CD4-positive, CD25-positive, alpha-beta regulatory T cell (primary cell): ENCODE measurements at places on chromosomes 13 and 19.
A peak's percentile ranks its signal among the peaks of the same experiment; 100 is the strongest.

- no peaks in the 10 kb centered on the region for H3K27me3 ChIP-seq
- H3K36me3 ChIP-seq, result peaks cover 21% of the 10 kb centered on the region
- H3K4me1 ChIP-seq, result no peaks in the 10 kb centered on the region
Observed at GRCh38 chr19:11448923-11449554, 13.6 kb downstream of the PRKCSH start.

DNA sequence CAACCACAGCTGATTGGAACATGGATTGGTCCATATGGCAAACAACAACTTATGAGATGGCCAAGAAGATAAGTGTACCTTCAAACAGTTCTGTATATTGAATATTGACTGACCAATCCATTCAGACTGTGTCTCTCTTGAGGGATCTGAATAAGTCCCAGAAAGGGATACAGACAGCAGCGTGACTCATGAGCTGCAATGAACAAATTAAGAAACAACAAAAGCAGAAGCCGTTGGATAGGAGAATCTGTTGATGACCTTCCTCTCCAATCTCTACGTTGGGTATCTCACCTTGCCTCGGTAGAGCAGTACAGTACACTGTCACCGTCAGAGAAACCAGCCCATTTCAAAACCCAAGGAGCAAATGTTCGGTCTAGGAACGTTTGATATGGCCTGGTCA, 21.3 kb downstream of the MBD3L2B start:
- H3K27me3 ChIP-seq, result no peaks in the 10 kb centered on the region
- H3K4me3 ChIP-seq, result no peak overlapping the region
- DNase-seq, result no peak
- no peak overlapping the region for H3K27ac ChIP-seq
- H3K4me1 ChIP-seq, result no peaks in the 10 kb centered on the region

GRCh38 chr13:39450176-39450575, 152.8 kb downstream of the LHFPL6 start:
- no peak overlapping the region for H3K27ac ChIP-seq
- no peak overlapping the region for H3K4me3 ChIP-seq
- H3K27me3 ChIP-seq, result peaks cover 2% of the 10 kb centered on the region

- no peaks in the 10 kb centered on the region for H3K27me3 ChIP-seq
- no peak overlapping the region for H3K27ac ChIP-seq
- peaks cover 32% of the 10 kb centered on the region for H3K4me1 ChIP-seq
Observed at GRCh38 chr13:79450110-79450509, 30.8 kb upstream of the NDFIP2 start.

- DNase-seq, result peak; percentile 26
- no peak overlapping the region for H3K4me3 ChIP-seq
- no peaks in the 10 kb centered on the region for H3K36me3 ChIP-seq
- H3K27ac ChIP-seq, result no peak overlapping the region
- H3K4me1 ChIP-seq, result peaks cover 17% of the 10 kb centered on the region
Observed at GRCh38 chr19:54430306-54431254, 15.3 kb downstream of the TTYH1 start.

DNA sequence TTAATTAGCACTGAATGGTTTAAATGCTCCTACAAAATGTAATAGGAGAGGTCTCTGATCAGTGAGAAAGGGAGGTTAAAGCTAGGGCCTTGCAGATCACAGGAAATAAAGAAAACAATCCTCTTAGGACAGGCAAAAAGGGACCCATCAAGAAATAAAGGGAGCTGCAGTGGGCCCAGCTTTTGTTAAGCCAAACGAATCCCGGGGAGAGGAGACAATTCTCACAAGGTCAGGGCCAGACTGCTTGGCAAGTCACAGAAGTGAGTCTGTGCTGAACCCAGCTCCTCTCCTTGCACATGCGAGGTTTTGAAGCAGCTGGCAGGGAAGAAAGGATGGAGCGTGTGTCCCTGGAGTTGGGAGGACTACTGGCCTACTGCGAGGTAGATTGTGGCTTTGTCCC, 285.8 kb downstream of the COG6 start:
- H3K27ac ChIP-seq, result no peak overlapping the region
- no peak overlapping the region for H3K4me3 ChIP-seq
- H3K4me1 ChIP-seq, result peaks cover 6% of the 10 kb centered on the region
- H3K27me3 ChIP-seq, result no peaks in the 10 kb centered on the region
- no peaks in the 10 kb centered on the region for H3K36me3 ChIP-seq
- no peak for DNase-seq

DNA sequence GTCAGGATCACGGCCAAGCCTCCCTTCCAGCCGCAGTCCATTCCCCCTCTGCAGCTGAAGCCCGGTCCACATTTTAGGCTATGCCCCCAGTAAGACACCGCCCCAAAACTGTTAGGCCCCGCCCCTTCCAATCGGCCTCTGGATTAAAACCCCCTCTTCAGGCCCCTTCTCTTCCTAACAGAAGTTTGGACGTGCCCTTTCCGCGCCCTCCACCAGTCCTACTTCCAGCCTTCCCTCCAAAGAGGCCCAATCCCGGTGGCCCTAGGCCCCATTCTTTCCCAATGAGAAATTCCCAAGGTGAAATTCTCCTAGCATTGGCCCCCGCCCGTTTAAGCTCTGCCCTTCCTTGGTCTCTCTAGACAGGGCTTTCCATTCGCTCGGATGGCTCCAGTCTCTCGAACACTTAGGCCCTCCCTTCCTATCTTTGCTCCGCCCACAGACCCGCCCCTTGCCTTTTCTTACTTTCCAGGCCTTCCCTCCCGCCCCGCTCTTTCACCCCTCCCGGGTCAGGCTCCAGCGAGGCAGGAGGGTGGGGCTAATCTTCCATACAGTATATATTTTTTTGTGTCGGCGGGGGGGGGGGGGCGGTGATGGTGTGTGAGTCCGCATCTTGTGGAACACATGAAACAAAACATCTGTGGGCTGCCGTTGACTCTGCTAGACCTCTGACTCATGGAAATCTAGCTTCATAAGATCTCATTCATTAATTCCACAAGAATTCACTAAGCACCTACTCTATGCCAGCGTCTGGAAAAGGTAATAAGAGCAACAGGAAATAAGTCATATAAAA, 13.6 kb downstream of the LTBP4 start:
- H3K27me3 ChIP-seq, result no peaks in the 10 kb centered on the region
- peak; percentile 59 for DNase-seq
- H3K4me3 ChIP-seq, result peak overlapping the region; percentile 70
- H3K36me3 ChIP-seq, result peaks cover 7% of the 10 kb centered on the region
- H3K27ac ChIP-seq, result peak overlapping the region; percentile 74

GRCh38 chr19:33294058-33294798, 8.1 kb downstream of the CEBPA start:
- H3K27ac ChIP-seq, result no peak overlapping the region
- no peaks in the 10 kb centered on the region for H3K36me3 ChIP-seq
- H3K27me3 ChIP-seq, result no peaks in the 10 kb centered on the region

- H3K4me1 ChIP-seq, result no peaks in the 10 kb centered on the region
- no peak for DNase-seq
- no peaks in the 10 kb centered on the region for H3K27me3 ChIP-seq
- no peak overlapping the region for H3K4me3 ChIP-seq
Observed at GRCh38 chr19:46384396-46384795, 29.0 kb downstream of the CCDC8 start.

GRCh38 chr19:3697671-3698385, 2.4 kb downstream of the PIP5K1C start:
- H3K36me3 ChIP-seq, result no peaks in the 10 kb centered on the region
- H3K27me3 ChIP-seq, result no peaks in the 10 kb centered on the region
- DNase-seq, result no peak
- H3K27ac ChIP-seq, result no peak overlapping the region

DNA sequence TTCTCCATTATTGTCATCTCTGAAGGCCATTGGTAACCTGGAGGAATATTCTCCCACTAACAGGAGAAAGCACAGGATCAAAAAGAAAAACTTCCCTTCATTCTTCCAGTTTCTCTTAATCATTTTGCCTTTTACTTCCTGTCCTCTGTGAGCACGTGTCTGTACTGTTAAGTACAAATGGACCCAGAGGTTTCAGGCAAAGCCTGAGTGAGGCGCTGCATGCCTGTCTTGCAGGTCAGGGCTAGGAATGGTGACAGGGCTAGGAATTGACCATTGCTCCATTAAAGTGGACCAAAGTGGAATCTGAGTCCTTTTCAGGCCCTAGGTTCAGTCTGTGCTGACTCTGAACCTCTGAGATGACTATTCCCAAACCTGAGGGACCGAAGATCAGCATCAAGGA, 326.7 kb downstream of the SHISA2 start:
- no peak overlapping the region for H3K4me3 ChIP-seq
- DNase-seq, result no peak
- no peaks in the 10 kb centered on the region for H3K27me3 ChIP-seq

DNA sequence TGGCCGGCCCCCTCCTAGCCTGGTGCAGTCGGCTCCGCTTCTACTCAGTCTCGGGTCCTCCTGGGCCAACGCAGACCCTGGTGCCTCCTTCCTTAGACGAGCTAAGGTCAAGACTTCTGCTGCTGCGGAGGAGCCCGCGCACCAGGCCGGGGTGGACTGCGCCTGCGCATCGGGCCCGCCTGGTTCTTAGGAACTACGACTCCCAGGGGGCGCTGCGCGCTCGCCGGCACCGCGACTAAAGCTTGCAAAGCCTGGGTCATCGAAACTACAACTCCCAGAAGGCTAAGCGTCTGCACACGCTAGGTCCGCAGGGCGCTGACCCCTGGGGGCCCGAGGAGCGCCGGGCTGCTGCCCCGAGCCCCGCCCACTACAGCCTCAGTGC, at the start of gene ZNF835:
ZNF835 (minus strand) TSS at position 145 of the 382 bp plus-strand sequence. CDS start 6,559 bp downstream, outside the sequence.
- DNase-seq, result peak; percentile 59
- H3K36me3 ChIP-seq, result no peaks in the 10 kb centered on the region
- H3K4me1 ChIP-seq, result peaks cover 7% of the 10 kb centered on the region
- peak within 1 kb of the TSS; percentile 59 for H3K4me3 ChIP-seq
- H3K27me3 ChIP-seq, result no peaks in the 10 kb centered on the region
- H3K27ac ChIP-seq, result no peak within 1 kb of the TSS

GRCh38 chr19:8262431-8262830, 45.7 kb downstream of the CD320 start:
- no peak overlapping the region for H3K4me3 ChIP-seq
- no peak for DNase-seq
- no peak overlapping the region for H3K27ac ChIP-seq
- peaks cover 4% of the 10 kb centered on the region for H3K36me3 ChIP-seq

- H3K4me3 ChIP-seq, result no peak overlapping the region
- no peaks in the 10 kb centered on the region for H3K27me3 ChIP-seq
- no peaks in the 10 kb centered on the region for H3K4me1 ChIP-seq
- peaks cover 14% of the 10 kb centered on the region for H3K36me3 ChIP-seq
Observed at GRCh38 chr13:27644302-27644701, 22.6 kb downstream of the POLR1D start.

GRCh38 chr19:44696939-44697669, 1.8 kb upstream of the CEACAM16 start:
- H3K4me3 ChIP-seq, result no peak overlapping the region
- no peaks in the 10 kb centered on the region for H3K27me3 ChIP-seq
- H3K4me1 ChIP-seq, result peaks cover 9% of the 10 kb centered on the region
- no peak overlapping the region for H3K27ac ChIP-seq

GRCh38 chr13:99435116-99435515, 66.2 kb upstream of the TM9SF2 start:
- no peak for DNase-seq
- H3K4me1 ChIP-seq, result peaks cover 56% of the 10 kb centered on the region
- peak overlapping the region; percentile 84 for H3K27ac ChIP-seq

DNA sequence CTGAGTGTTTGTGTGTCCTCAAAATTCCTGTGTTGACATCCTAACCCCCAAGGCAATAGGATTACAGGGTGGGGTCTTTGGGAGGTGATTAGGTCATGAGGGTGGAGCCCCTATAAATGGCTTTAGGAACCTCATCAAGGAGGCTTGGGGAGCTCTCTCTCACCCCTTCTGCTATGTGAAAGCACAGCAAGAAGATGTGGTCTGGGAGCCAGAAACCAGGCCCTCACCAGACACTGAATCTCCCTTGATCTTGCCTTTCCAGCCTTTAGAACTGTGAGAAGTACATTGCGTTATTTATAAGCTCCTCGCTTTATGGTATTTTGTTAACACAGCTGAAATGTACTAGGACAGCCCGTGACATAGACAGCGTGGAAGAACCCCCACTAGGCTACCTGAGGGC, 712.0 kb upstream of the SGCG start:
- H3K27ac ChIP-seq, result no peak overlapping the region
- H3K4me3 ChIP-seq, result no peak overlapping the region
- H3K4me1 ChIP-seq, result no peaks in the 10 kb centered on the region
- no peaks in the 10 kb centered on the region for H3K36me3 ChIP-seq
- no peaks in the 10 kb centered on the region for H3K27me3 ChIP-seq
- DNase-seq, result no peak

- no peak overlapping the region for H3K4me3 ChIP-seq
- no peaks in the 10 kb centered on the region for H3K27me3 ChIP-seq
- no peak overlapping the region for H3K27ac ChIP-seq
Observed at GRCh38 chr19:6828306-6828697, 55.8 kb downstream of the VAV1 start.

GRCh38 chr13:31846961-31847752, 107.8 kb downstream of the RXFP2 start:
- no peak overlapping the region for H3K27ac ChIP-seq
- peaks cover 17% of the 10 kb centered on the region for H3K27me3 ChIP-seq
- DNase-seq, result no peak
- H3K4me1 ChIP-seq, result peaks cover 8% of the 10 kb centered on the region
- no peaks in the 10 kb centered on the region for H3K36me3 ChIP-seq
